Activated CD4-positive, alpha-beta T cell treated with anti-CD3 and anti-CD28 coated beads, Interleukin-2, amount 10 ng/mL, durations not matched to agents 7 days and 5 days (primary cell): ENCODE measurements at places on chromosomes 3 and 15.
A peak's percentile ranks its signal among the peaks of the same experiment; 100 is the strongest.

DNA sequence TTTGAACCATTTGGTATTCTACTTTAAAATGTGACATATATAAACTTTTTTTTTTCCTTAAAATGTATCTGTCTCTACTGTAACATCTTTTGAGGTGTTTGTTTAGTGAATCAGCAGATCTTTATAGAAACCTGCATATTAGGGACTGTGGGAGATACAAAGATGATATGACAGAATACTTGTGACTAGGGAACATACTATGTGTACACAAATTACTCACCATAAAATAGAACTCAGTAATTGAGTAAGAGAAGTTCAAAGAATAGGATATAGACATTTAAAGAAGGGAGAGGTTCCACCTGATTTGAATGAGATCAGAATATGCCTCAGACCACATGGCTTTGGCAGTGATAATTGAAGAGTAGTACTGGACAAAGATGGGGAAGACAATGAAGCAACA lies 47.9 kb downstream of the ATP2C1 start:
- no peak for DNase-seq

DNA sequence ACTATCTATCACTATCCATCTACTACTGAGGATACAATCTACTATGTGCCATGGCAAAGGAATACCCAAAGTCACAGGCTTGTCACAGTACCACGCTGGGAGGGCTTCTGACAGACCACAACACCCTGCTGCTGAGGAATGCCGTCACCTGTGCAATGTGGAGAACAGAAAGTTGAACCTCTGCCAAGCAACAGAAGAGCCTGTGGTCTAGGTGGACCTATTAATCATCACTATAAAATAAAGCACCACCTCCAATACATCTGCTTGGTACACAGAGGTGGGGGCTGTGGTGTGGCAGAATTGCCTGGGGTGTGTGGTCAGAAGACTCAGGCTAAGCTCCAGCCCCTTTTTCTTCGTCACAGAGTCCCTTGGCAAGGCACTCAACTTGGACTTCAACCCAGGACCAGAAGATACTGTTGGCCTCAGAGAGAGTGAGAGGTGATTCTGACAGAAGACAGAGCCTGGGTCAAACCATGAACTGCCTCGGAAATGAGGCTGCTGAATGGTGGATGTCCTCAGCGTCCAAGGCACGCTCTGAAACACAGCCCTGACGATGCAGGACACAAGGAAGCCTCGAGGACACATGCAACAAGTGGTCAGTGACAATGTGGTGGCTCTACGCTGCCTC lies 189.4 kb upstream of the CHRNA7 start:
- no peak for DNase-seq

DNA sequence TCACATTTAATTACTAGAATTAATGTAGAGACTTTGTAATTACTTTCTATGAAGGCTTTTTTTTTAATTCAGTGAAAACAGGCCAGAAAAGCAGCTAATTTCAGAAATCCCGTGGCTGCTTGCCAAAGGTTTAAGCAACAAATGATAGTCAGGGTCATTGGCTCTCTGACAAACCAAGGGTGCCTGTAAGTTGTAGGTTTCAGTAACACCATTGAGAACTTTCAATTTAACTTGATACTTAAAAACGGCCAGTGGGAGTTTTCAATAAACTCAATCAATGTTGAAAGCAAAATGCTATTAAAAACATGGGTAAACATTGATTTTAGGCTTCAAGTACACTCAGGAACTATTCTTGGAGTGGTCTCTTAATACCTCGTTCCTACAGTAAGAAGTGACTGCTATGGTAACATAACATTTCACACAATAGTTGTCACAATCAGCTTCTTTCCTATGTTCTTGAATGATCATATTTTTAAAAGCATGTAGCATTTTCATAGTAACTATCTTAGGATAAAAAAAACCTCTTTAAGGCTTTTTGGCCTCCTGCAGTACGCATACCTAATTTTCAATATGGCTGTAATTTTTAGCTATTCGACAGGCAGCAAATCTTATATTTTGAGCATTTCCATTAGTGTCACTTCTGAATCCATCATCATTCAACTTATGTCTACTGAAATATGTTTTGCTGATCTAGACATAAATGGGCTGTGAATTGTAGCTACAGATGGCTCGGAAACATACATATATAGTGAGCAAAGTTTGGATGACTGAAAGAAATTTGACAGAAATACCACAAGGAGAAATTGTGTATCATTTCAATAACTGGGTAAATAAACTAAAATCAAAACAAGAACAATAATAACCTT lies 592.1 kb upstream of the GBE1 start:
- no peak for DNase-seq

GRCh38 chr3:41652506-41652905 lies 309.4 kb downstream of the ULK4 start:
- no peak for DNase-seq

DNA sequence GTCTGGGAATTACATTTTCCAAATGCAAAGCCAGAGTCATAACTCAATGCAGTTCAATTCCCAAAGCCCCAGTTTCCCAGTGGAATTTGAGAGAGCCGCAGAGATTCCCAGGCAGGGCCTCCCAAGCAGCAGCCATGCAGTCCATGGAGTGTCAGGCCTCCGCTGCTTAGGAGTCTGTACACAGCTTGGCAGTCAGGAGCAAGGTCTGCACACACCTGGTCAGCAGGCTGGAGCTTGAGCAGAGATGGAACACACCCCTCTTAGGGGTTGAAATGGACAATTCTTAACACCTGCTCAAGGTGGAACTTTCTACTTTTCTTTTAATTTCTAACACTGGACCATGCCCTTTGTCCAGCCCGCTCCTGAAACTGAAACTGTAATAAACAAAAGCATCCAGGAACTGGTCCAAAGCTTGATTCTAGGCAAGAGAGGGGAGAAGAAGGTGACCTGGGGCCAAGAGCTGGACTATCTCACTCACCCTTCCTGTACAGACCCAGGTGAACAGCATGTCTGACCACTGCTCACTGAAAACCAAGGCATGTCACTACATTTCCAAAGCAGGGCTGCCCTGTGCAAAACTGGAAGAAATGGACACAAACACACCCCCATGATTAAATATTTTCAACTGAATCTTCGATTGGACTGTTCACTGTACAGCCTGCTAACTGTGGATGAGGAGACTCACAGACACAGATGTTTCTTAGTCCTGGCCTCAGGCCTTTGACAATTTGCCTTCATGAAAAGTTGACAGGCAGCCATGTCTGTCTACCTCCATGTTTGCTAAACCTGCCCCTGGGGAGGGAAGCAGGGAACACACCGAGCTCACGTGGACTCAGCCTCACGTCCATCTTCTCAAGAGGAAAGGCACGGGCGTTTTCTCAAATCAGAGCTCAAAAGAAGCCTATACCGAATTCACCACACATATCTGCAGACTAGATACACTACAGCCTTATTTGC lies 48.6 kb upstream of the DUSP7 start:
- DNase-seq: no peak

DNA sequence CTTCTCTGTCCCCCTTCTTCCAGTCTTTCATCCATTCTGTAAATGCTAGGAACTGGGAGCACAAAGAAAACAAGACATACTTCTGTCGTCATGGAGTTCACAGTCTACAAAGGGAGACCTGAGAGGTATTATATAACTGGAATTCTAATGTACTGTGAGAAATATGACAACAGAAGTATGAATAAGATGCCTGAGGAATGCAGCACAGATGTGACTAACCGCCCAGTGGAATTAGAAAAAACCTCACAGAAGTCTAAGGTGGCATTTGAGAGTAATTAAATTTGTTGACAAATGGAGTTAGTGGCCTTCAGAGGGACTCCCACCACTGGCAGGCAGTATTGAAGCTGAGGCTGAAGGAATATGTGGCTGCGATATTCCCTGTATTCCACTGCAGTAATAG lies 168.5 kb upstream of the FAM3D start:
- DNase-seq: no peak

DNA sequence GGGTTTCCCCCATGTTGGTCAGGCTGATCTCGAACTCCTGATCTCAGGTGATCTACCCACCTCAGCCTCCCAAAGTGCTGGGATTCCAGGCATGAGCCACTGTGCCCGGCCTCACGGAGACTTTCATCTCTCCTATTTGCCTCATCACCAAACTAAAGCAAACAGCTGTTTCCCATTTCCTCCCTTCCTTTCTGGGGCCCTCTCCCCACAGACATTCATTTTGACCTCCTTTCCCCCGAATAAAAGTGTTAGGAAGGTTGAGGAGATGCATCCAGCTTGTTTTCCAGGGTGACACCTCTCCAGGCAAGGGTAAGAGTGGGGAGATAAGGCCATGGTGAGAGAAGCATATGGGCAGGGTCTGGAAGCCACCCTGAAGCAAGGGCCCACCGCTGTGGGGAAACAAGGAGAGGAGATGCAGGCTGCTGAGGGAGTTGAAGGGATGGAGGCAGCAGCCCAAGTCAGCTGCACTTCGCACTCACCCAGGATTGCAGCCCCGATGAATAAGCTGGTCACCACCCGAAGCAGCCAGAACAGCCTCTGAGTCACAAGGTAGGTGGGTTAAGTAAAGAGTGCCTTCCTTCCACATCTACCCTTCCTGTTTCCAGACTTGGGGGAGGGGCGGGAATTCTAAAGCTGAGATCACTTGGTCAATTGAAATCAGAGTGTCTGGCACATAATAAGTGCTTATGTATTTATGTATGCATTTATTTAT lies 7.7 kb downstream of the DUOXA2 start:
- no peak for DNase-seq

DNA sequence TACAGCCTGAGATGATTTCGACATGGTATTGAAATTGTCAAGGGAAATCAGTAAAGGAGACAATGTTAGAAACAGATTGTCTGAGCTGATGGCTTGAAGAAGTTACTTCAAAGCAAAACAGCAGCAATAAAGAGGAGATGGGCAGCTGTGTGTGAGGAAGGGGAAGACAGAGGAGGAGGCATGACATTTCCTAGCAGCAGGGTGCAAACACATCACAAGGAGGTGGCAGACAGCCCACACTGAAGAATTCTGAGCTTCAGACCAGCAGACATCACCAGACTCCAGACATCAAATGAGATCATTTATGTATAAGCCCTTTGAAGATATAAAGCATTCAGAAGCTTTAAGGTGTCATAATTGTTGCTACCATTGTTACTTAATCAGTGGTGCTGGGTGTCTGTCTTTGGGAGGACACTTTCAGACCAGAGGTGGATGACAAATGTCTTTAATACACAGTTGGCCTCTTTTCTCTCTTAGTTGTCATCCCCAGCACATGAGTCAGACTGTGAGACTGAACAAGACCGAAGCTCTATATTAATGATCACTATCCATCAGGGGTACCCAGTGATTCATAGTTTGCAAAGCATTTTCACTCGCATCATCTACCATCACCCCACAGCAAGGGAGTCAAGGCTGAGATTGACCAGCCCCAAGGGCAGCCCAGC lies 203.9 kb downstream of the MINAR1 start:
- DNase-seq: no peak

- DNase-seq: no peak
Measured at GRCh38 chr15:51288143-51289065, 50.0 kb downstream of the CYP19A1 start.

DNA sequence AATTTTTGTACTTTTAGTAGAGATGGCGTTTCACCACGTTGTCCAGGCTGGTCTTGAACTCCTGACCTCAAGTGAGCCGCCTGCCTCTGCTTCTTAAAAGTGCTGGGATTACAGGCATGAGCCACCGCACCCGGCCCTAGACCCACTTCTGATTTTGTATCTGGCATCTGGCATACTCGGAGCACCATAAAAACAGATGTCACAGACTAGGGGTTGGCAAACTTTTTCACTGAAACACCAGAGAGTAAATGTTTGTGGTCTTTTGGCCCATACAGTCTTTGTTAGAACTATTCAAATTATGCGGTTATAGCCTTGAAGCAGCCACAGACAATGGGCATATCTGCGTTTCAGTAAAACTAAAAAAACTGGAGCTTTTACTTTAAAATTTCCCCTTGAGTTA lies 110.7 kb downstream of the TJP1 start:
- no peak for DNase-seq

GRCh38 chr15:92709110-92709790 lies 53.7 kb upstream of the FAM174B start:
- DNase-seq: no peak

GRCh38 chr15:76449455-76449854 lies 112.9 kb downstream of the ISL2 start:
- DNase-seq: no peak

DNA sequence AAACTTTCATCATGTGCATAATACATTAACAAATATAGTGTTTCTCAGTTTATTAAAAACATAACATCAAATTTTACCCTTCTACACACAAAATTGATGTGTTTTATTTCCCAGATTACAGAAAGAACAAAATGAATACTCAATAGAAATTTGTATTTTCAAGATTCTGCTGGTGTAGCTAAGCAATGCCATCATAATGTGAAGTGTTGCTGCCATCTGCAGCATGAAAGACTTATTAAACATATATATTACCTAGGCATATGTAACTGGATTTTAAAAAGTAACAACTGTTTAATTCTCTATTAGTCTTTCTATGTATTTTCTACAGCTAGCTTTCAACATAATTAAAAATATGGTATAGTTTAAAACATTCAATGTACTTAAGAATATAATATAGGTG lies 27.5 kb downstream of the PLSCR5 start:
- DNase-seq: peak; percentile 51

DNA sequence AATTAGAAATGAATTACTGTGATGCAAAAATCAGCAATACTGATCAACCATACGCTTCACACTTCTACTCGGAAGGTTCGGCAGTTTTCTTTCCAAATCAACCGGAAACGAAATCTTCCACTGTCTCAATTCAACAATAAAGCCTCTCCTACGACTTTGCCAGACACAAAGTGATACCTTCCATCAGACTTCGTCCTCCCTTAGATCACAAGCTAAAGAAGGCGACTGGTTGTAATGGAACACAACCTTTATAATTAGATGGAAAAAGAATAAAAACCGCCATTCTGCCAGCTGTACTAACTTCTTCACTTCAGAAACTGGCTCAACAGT lies 618 bp downstream of the PARL start:
- DNase-seq: no peak

DNA sequence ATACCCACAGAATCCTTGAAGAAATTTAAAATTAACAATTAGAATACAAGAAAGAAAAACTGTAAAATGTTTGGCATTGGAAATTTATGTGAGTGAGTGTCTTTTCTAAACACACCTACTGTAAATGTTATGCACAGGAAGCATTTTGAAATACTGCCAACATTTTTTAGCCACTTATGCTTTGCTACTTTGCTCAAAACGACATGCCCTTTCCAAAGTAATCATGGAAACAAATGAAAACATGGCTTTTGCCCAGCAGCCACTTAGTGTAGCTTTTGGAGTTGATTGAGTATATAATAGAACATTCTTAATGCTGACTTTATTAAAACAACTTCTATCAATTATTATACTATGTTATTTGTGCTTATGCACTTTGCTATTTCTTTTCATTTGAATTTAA lies 823.0 kb downstream of the CADM2 start:
- no peak for DNase-seq

- no peak for DNase-seq
Measured at GRCh38 chr3:17081520-17081919, 196.8 kb downstream of the PLCL2 start.
